ENCODE measurements at places on chromosomes 2 and 18.
A peak's percentile ranks its signal among the peaks of the same experiment; 100 is the strongest.

- no peak for DNase-seq
Measured at GRCh38 chr18:28152754-28153153, 24.2 kb downstream of the CDH2 start.

DNA sequence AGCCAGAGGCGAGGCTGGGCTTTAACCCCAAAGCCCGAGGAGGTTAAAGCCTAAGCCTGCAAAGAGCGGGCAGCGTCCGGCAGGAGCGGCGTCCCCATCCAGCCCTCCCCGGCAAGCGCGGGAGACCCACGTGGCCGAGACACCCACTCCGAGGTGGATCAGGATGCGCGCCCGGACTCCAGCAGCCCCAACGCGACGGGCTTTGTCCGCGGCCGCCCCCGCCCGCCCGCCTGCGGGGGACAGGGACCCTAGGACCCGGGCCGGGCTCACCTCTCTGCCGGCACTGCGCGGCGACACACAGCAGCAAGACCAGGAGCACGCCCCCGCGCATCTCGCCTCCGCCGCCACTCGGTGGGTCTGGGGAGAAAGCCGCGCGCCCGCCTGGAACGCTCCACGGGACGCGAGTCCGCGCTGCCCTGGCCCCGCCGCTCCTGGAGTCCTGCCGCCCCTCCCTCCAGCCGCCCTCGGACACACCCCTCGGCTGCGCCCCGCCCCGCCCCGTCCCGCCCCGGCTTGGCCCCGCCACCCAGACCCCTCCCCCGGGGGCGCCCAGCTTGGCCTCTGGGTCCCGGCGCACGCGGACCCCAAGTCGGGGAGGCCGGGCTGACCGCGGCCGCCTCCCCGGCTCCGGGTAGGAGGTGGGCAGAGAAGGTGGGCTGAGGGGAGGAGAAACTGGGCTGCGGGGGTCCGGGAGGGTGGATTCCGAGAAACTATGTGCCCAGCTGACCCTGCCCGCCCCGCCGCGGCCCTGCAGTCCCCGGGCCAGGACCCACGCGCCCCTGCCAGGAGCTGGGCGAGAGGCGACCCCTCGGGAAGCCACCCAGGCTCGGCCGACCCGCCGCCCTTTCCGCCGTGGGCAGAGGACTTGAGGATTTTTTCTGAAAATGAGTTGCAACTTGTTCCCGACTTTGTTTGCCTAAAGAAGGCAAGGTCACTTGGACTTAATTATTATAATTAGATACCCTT, at the start of gene LAMA1:
Gene LAMA1 (minus strand): TSS at position 408 of the 966 bp plus-strand sequence. CDS start 77 bp downstream, at position 331.
- no peak for DNase-seq

- no peak for DNase-seq
Measured at GRCh38 chr18:78796693-78797455, 182.7 kb upstream of the SALL3 start.

GRCh38 chr2:11446733-11447248, 19.2 kb downstream of the E2F6 start:
- DNase-seq = peak; percentile 35

GRCh38 chr2:65974067-65974723, 460.7 kb upstream of the MEIS1 start:
- peak; percentile 1 for DNase-seq

DNA sequence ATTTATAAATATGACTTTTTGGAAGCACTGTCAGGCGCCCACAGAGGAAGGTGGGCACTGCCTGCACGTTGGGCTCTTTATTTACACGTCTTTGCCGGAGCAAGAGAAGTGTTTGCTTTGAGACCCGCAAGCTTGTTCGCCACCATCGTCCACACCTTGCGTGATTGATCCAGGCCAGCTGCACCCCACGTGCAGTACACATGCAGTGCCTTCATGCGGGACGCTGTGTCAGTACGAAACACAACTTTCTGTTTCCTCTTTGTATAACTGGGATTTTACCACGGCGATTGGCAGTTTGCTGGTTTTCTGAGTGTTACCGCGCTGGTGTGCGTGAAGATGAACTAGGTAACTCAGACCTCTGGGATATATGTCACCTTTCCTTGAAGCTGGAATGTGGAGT, 571.0 kb upstream of the SALL3 start:
- no peak for DNase-seq

DNA sequence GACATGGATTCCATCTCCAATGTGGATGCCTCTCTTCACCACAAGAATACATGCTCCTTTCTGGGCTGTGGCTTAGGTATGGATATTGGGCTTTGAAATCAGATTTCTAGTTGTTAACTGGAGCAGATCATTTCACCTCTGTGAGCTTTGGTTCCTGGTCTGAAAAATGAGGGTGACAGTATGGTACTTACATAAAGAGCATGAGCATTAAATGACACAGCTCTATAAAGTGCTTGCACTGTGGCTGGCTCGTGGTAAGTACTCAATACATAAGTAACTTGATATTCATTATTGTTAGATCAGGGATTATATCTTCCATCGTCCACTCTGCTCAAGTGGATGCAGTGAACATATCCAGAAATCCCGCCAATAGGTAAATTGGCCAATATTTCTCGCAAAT, 33.4 kb downstream of the ARHGAP25 start:
- DNase-seq = no peak

DNA sequence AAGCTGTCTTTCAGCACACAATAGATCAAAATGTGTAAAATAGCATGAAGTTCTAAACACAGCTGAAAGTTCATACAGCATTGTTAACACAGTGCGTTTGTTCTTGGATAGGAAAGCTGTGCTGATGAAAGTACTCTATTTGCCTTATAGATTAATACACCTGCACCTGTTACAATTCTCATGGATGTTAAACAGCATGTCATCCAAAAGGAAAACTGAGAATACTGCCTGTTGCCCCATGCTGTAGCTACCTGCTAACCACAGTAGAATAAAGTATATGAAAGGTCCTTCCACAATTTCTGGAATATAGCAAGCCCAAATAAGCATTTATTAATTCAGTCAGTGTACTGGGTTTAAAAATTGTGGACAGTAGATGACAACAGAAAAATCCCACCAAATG, 166.7 kb upstream of the DTNA start:
- DNase-seq = no peak

- no peak for DNase-seq
Measured at GRCh38 chr2:1744446-1745170, at the start of gene PXDN. Gene PXDN (minus strand): TSS chr2:1744515. CDS start chr2:1744455, 60 bp downstream.

GRCh38 chr18:50880119-50880465, 1.2 kb downstream of the ME2 start:
- DNase-seq = no peak

GRCh38 chr18:74899554-74899953, 301.9 kb downstream of the ZNF407 start:
- no peak for DNase-seq

GRCh38 chr2:158124896-158125295, 23.2 kb downstream of the UPP2 start:
- DNase-seq = no peak

GRCh38 chr2:126966601-126967000, 67.9 kb downstream of the TEX51 start:
- no peak for DNase-seq

DNA sequence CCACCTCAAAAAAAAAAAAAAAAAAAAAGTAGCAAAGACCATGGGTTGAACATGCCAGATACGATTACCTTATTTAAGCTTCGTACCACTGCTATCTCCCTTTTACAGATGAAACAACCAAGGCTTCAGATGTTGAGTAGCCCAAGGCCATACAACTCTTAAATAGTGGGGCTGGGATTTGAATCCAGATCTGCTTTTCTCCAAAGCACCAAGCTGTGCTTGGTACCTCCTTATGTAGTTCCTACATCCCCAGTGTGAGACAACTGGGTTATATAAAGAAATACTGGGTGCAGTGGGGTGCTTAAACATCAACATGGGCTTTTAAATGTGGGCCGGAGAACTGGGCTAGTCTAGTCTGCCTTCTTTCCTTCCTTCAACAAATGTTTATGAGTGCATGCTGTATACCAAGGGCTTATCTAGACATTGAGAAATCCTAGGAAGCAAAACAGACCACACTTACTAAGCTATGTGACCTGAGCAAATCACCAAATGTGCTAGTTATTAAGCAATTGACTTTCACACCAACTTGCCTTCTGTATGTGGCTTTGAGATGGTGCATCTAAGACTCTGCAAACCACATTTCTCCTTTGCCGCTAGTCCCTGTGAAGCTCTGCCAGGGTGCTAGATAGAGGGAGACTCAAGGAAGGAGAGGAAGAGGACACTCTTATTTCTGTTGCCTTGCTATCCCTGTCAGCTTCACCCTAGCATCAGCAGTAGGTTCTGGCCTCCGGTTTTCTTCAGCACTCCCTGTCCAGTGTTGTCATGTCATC, 206.8 kb upstream of the FBXO11 start:
- DNase-seq = peak; percentile 90
